ENCODE measurements at places on chromosomes 7 and 10. TPM values are rescaled to one million over a fixed set of nuclear protein-coding genes. Genes with fewer than 3 reads are reported as not detected.

DNA sequence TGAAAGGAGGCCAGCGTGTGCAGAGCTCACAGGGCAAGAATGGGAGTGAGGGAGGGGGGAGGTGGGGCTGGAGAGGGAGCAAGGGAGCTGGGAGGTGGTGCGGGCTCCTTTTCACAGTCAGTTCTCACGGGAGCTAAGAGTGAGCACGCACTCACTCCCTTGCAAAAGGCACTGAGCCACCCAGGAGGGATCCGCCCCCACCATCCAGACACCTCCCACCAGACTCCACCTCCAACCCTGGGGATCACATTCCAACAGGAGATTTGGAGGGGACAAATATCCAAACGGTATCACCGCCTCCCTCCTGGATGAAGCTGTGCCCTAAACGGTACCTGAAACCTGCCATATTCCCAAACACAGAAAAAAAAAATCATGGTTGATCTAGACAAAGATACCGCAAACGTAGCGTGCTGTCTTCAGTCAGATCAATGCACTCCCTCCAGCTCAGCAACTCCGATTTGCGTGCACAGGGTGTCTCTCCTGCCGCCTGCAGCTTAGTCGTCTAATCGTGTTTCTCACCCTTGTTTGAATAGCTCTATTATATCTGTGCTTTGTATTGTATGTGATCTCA is 20.3 kb upstream of the PRKAG2 start:
- no peak for DNase-seq

DNA sequence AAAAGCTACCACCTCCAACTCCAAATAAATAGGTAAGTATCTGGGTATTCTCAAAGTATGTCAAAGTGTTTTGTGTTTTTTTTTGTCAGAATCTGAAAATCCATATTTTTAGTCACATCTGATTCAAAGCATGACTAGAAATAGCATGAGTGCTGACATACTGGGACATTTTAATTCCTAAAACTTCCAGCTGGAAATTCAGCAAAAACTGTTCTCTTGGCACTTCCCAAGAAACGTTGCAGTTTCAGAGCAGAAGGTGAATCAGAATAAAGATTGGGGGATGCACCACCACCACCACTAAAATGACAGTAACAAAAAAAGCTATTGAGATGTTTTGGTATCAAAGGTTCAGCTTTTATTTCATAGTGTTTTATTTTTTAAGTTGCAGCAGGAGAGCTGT is 724.6 kb upstream of the CELF2 start:
- DNase-seq: no peak

DNA sequence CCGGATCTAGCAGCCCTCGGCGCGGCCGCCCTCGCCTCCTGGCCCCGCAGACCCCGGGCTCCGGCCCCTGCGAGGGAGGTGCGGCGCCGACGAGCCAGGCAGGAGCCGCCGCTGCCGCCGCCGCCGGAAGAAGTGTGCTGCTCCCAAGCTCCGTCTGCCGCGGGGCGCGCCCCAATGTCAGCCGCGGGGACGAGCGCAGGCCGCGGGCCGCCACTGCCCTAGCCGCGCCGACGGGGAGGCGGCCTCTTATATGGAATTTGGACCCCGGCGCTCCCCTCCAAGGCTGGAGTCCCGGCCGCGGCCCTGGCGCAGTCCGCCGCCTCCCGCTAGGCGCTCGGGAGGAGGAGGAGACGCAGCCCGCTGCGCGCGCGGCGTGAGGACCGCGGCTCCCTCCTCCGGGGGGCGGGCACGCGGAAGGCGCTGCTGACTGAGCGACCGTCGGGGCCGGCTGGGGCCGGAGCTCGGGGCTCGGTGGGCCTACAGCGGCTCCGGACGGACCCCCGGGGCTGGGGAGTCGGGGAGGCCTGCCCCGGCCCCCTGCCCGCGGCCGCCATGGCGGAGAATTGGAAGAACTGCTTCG is at the start of gene TRIM8:
TRIM8 (plus strand) TSS at position 414 of the 580 bp plus-strand sequence; CDS start at position 553, 139 bp downstream.
- DNase-seq: no peak

DNA sequence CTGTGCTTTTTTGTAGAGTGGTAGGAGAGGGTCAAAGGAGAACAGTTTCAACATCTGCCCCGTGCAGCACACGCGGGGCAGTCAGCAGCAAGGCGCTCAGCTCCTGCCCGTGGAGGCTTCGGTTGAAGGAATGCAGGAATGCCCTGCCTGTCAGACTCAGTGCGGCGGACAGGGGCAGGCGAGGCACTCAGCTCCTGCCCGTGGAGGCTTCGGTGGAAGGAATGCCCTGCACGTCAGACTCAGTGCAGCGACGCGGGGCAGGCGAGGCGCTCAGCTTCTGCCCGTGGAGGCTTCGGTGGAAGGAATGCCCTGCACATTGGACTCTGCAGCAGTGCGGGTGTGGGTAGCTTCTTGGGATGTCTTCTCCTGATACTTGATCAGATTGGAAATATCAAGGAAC is 37.0 kb downstream of the PPP2R2D start:
- DNase-seq: no peak

The KLF14 gene
- polyA plus RNA-seq: 0.76 TPM

DNA sequence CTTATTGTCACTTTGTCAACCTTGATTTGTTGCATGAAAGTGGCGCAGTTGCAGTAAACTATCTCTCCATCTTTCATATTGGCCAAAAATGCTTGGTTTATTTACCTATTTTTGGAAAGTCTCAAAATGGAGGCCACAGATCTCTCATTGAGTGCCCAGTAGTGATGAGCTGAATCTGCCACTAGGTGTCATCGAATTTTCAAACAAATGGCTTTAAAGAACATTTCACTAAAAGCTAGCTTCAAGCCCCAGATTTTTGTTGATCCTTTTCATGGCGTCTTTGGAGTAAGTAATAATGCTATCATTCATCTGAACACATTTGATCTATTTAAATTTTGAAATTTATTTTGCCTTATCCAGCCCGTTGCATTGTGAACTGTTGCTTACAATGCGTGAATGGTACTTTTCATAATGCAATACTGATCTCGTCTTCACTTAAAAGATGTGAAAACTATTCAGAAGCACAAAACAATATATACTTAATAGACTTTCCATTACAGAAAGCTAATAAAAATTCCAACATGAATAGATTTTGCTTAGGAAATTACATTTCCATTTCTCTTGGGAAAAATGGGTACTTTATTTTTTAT is 236.2 kb downstream of the DNAJB9 start:
- DNase-seq: peak; percentile 6

DNA sequence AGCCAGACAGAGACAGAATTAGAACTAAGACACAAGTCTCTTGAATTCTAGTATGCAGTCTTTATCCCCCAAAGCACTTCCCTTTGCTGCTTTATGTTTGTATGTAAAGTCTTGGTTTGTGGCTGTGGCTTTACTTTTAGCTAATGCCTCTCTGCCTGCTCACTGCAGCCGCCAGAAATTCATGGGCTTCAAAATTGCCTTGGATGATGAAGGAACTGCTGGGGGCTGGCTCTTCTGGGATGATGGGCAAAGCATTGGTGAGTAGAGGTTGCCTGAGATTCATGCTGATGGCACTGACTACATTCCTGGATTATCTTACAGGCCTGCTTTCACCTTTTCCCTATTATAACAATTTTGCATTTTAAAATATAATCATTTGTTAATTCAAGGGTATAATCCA is 10.9 kb upstream of the MGAM2 start:
- DNase-seq: no peak

DNA sequence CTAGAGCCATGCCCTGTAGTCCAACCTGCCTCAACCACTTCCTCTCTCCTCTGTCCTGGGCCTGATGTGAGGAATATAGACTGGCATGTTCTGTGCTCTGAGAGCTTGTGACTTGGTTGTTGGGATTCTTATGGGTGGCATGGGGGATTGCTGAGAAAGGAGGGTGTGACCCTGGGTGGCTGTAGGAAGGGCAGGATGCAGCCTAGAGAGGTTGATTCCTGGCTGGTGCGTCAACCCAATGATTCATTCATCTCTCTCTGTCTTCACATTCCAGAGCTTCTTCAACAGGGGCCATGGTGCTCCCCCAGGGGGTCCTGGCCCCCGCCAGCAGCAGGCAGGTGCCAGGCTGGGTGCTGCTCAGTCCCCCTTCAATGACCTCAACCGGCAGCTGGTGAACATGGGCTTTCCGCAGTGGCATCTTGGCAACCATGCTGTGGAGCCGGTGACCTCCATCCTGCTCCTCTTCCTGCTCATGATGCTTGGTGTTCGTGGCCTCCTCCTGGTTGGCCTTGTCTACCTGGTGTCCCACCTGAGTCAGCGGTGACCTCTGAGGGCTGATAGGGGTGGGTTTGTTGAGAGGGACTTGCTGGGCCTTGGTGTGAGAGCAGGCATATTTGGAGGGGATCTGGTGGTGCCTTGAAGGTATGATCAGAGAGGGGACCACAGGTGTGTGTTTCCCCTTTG is 2.6 kb downstream of the FAM241B start:
- DNase-seq: no peak

The GDF2 gene
- polyA plus RNA-seq: not detected

GRCh38 chr7:22639396-22639795 is 87.6 kb upstream of the IL6 start:
- DNase-seq: no peak

- peak; percentile 34 for DNase-seq
Measured at GRCh38 chr10:22158426-22158825, 59.4 kb downstream of the EBLN1 start.

DNA sequence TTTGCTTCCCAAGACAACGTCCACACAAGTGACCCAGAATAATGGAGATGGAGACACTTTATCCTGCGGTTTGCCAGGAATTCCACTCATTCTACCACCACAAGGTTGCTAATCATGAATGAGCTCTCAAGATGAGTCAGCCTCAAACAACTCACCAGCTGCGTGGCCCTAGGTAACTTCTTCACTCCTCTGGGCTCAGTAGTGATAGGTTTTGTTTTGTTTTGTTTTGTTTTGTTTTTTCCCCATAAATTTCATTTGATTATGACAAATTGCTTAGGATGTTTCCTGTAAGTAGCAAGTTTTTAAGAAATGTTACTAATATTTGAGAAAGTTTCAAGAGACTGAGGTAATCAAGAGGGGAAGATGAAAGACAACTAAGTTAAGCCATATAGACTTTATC is 286.8 kb downstream of the PARD3 start:
- no peak for DNase-seq

The C10orf53 gene
- not detected for polyA plus RNA-seq

DNA sequence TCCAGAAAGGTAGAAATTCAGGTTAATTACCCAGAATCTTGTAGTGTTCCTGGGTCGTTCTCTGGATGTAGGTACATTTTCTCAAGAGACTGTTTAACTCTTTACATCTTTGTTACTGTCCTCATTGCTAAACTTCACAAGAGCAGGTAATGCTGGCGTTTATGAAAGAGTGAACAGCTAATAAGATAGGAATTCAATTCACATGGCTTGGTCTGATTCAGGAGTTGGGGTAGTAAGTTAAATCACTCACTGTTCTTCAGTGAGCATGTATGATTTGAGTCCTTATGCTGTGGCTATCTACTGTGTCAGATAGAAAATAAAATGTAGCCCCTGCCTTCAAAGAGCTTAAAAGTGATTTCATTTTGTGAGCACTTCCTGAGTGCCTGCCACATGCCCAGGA is 480.0 kb downstream of the LRMDA start:
- no peak for DNase-seq

The SEMA3E gene
- polyA plus RNA-seq: 1.3 TPM

GRCh38 chr7:119733127-119733879 is 539.7 kb upstream of the KCND2 start:
- no peak for DNase-seq

GRCh38 chr7:12323415-12323814 is 80.2 kb downstream of the VWDE start:
- DNase-seq: no peak

DNA sequence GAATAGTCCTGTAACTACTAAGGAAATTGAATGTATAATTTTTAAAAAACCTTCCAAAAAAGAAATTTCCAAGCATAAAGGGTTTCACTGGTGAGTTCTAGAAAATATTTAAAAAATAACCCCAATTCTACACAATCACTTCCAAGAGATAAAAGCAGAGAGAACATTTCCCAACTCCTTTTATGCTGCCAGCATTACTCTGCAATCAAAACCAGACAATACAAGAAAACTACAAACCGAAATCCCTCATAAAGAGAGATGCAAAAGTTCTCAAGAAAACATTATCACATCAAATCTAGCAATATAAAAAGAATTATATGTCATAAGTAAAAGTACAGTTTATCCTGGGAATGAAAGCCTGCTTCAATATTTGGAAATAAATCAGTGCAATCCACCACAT is 84.8 kb downstream of the OAT start:
- no peak for DNase-seq

The TEX36 gene
- polyA plus RNA-seq: not detected

DNA sequence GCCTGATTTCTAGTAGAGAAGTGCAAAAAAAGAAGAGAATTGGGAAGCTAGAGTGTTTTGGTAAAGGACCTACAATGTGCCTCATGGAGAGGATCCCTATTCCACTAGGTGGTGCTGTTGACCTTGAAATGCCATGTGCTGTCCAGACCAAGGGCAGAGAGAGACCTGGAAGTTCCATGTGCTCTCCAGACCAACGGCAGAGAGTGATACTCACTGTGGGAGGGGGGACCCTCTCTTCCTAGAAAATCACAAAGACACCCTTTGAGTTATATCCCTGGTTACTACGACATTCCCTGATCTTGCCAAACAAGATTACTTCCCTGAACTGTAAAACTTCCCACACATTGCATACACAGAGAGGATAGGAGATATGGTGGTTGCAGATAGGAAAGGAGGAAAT is 212.7 kb upstream of the ZNF804B start:
- DNase-seq: no peak

The DKK1 gene
- polyA plus RNA-seq: 66.7 TPM

- DNase-seq: no peak
Measured at GRCh38 chr7:29255199-29255878, 60.8 kb downstream of the CHN2 start.

The MAT1A gene
- polyA plus RNA-seq: 1.2 TPM

The CASP2 gene
- 69.9 TPM for polyA plus RNA-seq

The SLC13A4 gene
- polyA plus RNA-seq: 6.2 TPM

DNA sequence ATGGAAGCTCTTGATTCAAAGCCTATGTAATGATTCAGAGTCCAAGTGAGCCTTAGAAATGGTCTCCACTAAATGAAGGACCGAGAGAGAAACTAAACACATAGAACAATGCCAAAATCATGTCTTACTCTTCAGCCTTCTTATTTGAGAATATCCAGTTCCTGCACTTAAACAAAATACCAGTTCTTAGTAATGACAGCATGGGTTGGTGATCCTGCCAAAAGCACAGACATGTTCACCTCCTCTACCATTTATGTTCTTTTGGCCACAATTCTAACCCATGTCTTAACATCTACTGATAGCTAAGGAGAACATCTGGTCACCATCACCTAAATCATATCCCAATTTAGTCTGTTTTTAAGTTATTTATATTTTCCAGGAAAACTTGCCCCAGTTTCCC is 239.6 kb upstream of the PTN start:
- DNase-seq: no peak

- no peak for DNase-seq
Measured at GRCh38 chr10:30744106-30744505, 114.6 kb upstream of the LYZL2 start.

Data from left kidney (tissue), 8 donors.